GM23338 (cell line): ENCODE measurements at places on chromosomes 3 and 15. TPM values are rescaled to one million over a fixed set of nuclear protein-coding genes. Genes with fewer than 3 reads are reported as not detected.

DNA sequence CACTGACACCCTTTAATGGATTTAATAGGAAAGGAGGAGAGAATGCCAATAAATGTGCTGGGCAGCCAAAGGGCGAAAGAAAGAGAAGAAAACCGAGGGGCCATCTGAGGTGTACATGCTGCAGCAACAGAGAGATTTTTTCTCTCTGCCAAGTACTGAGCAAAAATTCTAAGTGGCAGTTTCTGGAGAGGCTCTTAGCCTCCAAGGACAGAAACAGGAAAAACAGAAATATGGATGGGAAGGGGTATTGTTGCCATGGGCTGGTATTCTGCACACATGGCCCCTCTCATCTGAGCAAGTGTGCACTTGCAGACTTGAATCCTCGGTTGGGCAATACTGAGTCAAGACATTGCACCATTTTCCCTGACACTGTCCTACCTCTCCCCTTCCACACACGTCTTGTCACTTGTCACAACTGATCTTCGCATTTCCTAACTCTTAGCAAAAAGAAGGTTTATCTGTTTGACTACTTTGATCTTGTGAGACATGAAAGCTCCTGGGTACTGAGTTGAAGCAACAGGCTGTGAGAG is 73.9 kb downstream of the PRICKLE2 start:
- no peak for DNase-seq

DNA sequence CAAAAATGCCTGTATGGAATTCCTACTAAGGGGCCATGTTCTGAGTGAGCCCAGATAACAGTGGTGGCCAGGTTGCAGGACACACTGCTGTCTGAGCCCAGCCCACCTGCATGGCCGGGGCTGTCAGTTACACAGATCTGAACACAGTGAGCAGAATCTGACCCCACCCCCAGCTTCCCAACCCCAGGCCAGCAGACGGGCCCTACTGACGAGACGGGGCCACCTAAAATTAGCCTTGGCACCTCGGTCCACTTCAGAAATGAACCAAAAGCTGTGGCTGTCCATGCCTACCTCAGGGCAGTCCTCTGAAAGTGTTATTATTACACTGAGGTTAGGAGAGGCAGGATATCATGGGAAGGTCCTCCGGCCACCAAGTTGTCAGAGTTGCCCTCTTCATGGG is 51.8 kb downstream of the LMCD1 start:
- no peak for DNase-seq

DNA sequence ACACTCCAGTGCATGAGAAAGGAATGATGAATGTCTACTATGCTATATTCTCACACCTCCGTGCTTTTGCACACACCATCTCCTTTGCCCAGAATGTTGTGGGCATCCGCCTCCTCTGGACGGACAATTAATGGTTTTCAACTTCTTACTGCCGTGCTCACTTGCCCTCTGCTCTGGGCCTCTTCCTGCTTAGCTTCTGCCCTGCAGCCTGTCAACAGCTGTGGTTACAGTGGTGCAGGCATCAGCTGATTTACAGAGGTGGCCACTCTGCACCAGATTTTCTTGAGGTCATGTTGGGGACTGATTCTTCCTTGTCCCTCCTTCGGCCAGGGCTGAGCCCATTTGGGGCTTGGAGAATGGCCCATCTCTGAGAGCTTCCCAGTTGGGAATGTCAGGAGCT is 56.5 kb upstream of the TMEM115 start:
- DNase-seq, result no peak

GRCh38 chr3:52237657-52238172 is 1.2 kb downstream of the TWF2 start:
- DNase-seq, result peak; percentile 72

The HYAL3 gene
- 2.5 and 7.1 TPM in 2 replicates for total RNA-seq
